ENCODE measurements at places on chromosomes 6 and 20. TPM values are rescaled to one million over a fixed set of nuclear protein-coding genes. Genes with fewer than 3 reads are reported as not detected.

DNA sequence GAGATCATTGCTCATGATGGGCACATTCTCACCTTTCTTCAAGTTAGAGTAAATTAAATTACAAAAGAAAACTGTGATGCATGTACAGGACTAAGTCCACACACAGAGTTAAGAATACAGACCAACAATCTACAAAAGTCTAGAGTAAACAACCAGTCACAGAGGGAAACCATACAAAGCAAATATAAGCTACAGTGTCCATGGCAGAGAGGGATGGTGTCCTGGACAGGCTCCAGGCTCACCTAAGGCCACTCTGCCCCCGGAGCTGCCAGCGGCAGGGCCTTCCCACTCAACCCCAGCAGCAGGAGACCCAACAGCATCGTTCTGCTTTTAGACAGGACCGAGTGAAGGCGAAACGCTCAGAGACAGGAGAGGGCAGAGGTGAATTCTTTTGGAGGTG lies 16.0 kb downstream of the PDE10A start:
- no peaks in the 10 kb centered on the region for H3K27me3 ChIP-seq
- no peak overlapping the region for H3K4me3 ChIP-seq
- DNase-seq = no peak
- no peaks in the 10 kb centered on the region for H3K36me3 ChIP-seq

DNA sequence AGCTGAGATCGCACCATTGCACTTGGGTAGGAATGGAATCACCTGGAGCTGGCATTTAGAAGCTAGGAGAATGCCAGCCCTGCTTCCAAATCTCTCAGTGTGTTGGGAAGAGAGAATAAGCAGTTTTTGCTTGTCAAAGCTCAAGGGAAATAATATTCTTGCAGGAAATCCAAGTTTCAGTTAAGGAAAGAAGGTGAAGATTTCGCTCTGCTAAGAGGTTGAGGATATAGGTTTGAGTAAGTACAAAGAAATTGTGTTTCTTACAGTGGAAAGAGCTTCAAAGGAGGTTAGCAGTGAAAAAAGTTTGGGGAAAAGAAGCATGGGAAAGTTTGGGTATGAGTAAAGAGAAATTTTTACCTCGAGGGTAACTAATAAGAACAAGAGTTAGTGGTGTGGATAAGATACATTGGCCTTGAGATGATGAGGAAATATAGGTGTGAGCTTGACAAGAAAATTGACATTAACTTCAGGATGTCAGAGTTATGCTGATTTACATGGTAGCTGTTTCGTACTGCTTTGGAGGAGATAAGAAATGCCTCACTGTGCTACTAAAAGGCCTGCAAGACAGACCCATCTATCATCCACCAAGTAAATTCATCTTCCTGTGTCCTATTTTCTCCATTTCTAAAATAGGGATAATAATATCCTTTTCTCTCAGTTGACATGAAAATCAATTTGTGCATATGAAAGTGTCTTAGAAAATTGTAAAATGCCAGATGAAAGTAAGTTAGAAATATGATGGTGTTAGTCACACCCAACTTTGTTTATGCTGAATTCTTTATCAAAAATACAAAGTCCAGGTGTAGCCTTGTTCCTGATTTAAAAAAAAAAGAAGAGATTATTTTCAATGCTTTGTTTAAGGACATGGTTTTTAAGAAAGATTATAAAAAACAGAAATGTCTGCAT lies 12.8 kb upstream of the HINT3 start:
- H3K36me3 ChIP-seq = no peaks in the 10 kb centered on the region
- H3K4me1 ChIP-seq = peaks cover 28% of the 10 kb centered on the region
- no peak overlapping the region for H3K4me3 ChIP-seq

DNA sequence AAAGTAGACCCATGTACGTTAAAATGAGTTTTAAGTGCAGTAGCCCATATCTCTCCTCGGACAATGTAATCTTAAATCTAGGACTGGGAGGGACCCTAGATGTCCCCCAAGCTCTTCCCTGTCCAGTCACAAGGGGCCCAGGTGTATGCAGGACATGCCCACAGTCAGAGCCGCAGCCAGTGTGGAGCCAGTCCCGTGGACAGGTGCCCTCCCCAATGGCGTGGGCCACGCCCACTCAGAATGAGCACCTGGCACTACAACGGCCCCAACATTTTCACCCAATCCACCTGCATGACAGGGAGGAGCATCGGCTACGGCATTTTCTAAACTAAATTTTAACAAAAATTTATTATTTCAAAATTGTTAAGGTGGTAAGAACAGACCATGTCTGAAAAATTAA lies 53.2 kb downstream of the WDR27 start:
- H3K4me3 ChIP-seq = no peak overlapping the region
- DNase-seq = peak; percentile 66
- no peaks in the 10 kb centered on the region for H3K36me3 ChIP-seq
- H3K27ac ChIP-seq = no peak overlapping the region
- no peaks in the 10 kb centered on the region for H3K27me3 ChIP-seq
- H3K4me1 ChIP-seq = no peaks in the 10 kb centered on the region

- no peak overlapping the region for H3K4me3 ChIP-seq
- H3K27me3 ChIP-seq = no peaks in the 10 kb centered on the region
- H3K27ac ChIP-seq = no peak overlapping the region
- peaks cover 14% of the 10 kb centered on the region for H3K4me1 ChIP-seq
Observed at GRCh38 chr6:170093276-170093657, 197.6 kb downstream of the DLL1 start.

- H3K4me1 ChIP-seq = peaks cover 5% of the 10 kb centered on the region
- no peak overlapping the region for H3K27ac ChIP-seq
- H3K4me3 ChIP-seq = no peak overlapping the region
- no peaks in the 10 kb centered on the region for H3K36me3 ChIP-seq
- peaks cover 16% of the 10 kb centered on the region for H3K27me3 ChIP-seq
Observed at GRCh38 chr6:27608916-27609883, 136.3 kb upstream of the ZNF184 start.

DNA sequence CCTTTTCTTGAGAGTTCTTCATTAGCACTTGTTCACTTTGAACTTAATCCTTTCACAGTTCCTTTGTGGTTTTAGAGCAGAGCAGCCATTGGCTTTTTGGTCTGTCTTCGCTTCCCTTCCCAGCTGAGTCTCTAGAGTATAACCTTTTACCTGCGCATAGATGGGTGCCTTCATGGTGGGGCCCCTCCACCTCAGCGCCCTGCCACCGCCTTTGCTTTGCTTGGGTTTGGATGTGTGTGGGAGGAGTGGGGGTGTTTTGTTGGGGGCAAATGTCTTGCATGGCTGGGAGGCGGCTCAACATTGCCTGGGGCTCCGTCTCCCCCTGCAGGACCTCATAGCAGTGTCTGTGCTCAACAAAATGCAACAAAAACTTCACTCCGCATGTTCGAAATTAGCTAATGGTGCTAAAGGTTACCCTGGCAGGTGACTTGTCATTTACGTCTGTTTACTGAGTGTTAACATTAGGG lies 11.9 kb downstream of the PYGB start:
- H3K27ac ChIP-seq = no peak overlapping the region
- no peak overlapping the region for H3K4me3 ChIP-seq
- H3K36me3 ChIP-seq = peaks cover 9% of the 10 kb centered on the region
- no peak for DNase-seq
- no peaks in the 10 kb centered on the region for H3K27me3 ChIP-seq

The MUC21 gene
- not detected for total RNA-seq

The FAM184A gene
- 0.66 TPM for total RNA-seq

The TBP gene
- 15.8 TPM for total RNA-seq

Data from spleen (tissue), 13 donors.